Dermis microvascular lymphatic vessel endothelial cell (primary cell): ENCODE measurements at places on chromosomes 3 and 15. TPM values are rescaled to one million over a fixed set of nuclear protein-coding genes. Genes with fewer than 3 reads are reported as not detected.

DNA sequence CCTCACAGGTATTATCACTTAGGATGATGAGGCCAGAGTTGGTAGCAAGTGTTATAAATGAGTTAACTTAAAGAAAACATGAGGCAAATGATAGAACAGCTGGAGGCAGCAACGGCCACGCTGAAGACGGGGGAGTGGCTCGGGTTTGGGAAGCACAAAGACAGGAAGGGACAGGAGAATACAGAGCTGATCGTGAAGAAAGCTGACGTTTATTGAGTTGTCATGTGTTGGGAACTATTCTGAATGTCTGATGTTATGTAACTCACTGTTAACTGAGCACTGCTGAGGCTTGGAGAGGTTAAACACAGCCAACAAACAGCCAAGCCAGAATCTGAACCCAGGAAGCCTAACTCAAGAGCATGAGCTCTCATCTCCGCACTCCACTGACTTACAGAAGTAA lies 42.3 kb downstream of the FGD5 start:
- DNase-seq: no peak

DNA sequence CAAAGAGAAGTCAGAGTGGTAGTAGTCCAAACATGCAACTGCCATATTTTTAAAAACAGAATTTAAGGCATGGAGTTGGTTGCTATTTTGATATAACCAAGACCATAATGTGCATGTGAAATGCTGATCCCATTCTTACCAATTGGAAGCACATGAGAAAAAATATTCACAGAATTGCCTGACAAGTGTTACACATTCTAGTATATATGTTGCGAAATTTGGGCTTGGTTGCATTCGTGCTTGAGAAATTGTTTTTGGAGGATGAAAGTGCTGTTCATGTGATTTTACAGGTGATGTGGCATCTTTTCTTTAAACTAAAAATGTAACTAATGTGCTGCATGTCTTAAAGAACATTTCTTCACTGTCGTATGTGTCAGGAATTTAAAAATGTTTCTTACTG lies 199.7 kb downstream of the CHL1 start:
- DNase-seq: no peak

DNA sequence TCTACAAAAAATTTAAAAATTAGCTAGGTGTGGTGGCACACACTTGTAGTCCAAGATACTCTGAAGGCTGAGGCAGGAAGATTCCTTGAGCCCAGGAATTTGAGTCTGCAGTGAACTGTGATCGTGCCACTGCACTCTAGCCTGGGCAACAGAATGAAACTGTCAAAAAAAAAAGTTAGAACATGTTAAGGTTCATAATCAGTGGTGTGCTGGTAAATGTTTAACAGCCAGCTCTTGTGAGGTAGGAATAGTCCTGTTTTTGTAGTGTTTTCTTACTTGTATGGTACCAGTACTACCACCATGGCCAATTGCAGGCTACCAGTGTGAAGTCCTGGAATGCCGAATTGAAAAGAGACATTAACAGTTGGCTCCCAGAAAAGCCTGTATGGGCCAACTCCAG lies 50.7 kb downstream of the ATG7 start:
- no peak for DNase-seq

DNA sequence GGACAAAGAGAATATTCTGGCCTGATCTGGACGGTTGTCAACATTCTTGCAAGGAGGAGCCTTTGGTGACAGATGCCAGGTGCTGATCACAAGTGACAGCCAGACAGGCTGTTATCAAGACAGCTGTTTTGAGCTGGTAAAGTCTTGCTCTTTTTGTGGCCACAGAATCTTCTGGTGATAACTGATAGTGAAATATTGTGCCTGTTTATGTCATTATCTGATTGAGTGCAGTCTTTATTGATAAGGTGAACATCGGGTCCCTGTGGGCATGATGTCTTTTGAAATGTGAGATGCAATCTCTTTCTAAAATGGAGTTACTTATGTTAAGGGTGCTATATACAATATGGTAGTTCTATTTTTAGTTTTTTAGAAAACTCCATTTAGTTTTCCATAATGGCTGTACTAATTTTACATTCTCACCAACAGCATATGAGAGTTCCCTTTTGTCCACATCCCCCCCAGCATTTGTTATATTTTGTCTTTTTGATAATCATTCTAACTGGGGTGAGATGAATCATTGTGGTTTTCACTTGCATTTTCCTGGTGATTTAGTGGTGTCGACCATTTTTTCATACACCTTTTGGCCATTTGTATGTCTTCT lies 10.7 kb downstream of the CEP63 start:
- DNase-seq: no peak

DNA sequence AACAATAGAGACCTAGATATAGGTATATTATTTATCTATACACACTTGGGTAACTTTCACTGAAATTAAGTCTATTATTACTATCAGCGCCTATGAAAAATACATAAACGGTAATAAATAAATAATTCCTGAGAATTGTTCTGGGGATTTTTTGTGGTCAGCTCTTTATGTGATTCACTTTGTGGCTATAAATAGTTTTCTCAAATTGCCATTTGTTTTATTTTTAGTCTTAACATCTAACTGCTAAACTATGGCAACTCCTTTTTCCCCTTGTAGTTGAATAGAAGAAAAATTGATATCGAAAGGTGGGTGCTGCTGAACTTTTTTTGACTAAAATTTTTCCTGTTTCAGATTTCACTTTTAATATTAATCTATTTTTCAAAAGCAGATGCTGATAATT lies 189.0 kb downstream of the VGLL3 start:
- DNase-seq: no peak

- no peak for DNase-seq
Measured at GRCh38 chr3:134605556-134605955, 45.3 kb downstream of the KY start.

CHRD gene
- 0.63 and 0.77 TPM in 2 replicates for total RNA-seq
